Aorta (tissue), 5 donors: ENCODE measurements at places on chromosomes 6 and 20. TPM values are rescaled to one million over a fixed set of nuclear protein-coding genes. Genes with fewer than 3 reads are reported as not detected.

- no peaks in the 10 kb centered on the region for H3K4me1 ChIP-seq
- DNase-seq, result no peak
- H3K4me3 ChIP-seq, result peak overlapping the region; percentile 84
- H3K27me3 ChIP-seq, result no peaks in the 10 kb centered on the region
- no peaks in the 10 kb centered on the region for H3K36me3 ChIP-seq
Observed at GRCh38 chr6:10411131-10411970, 3.5 kb downstream of the TFAP2A start.

DNA sequence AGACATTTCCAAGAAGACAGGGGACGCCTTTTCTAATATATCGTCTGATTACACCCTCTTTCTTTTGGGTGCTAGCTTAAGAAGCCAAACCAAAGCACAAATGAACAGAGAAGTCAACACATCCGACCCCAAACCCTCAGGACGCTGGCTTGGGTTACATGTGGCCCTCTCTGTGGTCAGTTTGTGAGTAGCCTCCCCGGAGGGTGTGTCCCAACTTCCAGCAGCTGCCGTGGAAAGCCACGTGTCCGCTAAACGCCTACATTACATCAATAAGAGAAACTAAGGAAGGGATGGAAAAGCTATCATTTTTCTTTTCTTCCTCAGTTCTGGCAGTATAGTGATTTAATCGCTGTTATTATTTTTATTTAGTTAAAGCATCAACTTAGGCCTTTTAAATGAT is 487 bp upstream of the BMP6 start:
- H3K36me3 ChIP-seq, result no peaks in the 10 kb centered on the region
- H3K27ac ChIP-seq, result no peak overlapping the region

DNA sequence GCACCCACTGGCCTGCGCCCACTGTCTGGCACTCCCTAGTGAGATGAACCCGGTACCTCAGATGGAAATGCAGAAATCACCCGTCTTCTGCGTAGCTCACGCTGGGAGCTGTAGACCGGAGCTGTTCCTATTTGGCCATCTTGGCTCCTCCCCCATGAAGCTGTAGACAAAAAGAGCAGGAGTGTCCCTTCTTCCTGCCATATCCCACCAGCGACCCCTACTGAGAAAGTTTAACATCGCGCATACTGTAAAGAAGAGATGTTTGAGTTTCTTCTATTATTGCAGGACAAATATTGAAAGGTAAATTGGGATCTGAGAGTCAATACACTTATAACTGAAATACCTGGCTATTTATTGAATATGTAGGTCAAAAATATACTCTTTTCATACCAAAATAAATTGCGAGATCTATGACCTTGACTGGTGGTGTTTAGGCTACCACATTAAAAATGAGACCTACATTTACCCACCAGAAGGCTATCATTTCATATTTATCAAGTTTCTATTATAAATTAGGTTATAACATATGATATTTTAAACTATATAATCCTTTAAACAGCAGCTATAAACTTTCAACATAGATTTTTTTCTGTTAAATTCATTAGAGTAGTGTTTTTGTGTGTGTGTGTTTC is 586.3 kb downstream of the HTR1B start:
- no peaks in the 10 kb centered on the region for H3K27me3 ChIP-seq
- no peak overlapping the region for H3K27ac ChIP-seq
- no peak overlapping the region for H3K4me3 ChIP-seq
- no peaks in the 10 kb centered on the region for H3K4me1 ChIP-seq
- no peak for DNase-seq

The PDSS2 gene
- total RNA-seq, result 12.9 TPM

DNA sequence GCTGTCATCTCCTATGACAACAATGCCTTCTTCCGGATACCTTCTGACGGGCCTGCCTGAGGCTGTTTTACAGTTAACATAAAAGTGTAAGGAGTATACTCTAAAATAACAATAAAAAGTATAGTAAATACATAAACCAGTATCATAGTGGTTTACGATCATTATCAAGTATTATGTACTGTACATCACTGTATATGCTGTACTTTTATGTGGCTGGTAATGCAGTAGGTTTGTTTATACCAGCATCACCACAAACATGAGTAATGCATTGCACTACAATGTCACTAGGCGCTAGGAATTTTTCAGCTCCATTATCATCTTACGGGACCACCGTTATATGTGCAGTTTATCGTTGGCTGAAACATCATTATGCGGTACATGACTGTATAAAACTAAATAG is 76.5 kb downstream of the VEGFA start:
- H3K36me3 ChIP-seq, result no peaks in the 10 kb centered on the region
- DNase-seq, result no peak
- no peaks in the 10 kb centered on the region for H3K27me3 ChIP-seq
- H3K4me1 ChIP-seq, result no peaks in the 10 kb centered on the region

- no peak for DNase-seq
- H3K36me3 ChIP-seq, result no peaks in the 10 kb centered on the region
- no peak overlapping the region for H3K27ac ChIP-seq
- no peaks in the 10 kb centered on the region for H3K27me3 ChIP-seq
Observed at GRCh38 chr6:85081102-85081501, 316.7 kb upstream of the TBX18 start.

GRCh38 chr6:51891784-51892183 is 195.6 kb downstream of the PKHD1 start:
- H3K27me3 ChIP-seq, result peaks cover 1% of the 10 kb centered on the region
- no peak overlapping the region for H3K4me3 ChIP-seq
- H3K27ac ChIP-seq, result no peak overlapping the region

The DLK2 gene
- not detected for total RNA-seq

The C6orf163 gene
- 5.6 TPM for total RNA-seq

The SCUBE3 gene
- 57.6 TPM for total RNA-seq

The DPPA5 gene
- not detected for total RNA-seq

GRCh38 chr6:48564036-48564820 is 453.2 kb upstream of the PTCHD4 start:
- H3K4me3 ChIP-seq, result no peak overlapping the region
- no peaks in the 10 kb centered on the region for H3K27me3 ChIP-seq
- no peaks in the 10 kb centered on the region for H3K36me3 ChIP-seq
- H3K27ac ChIP-seq, result no peak overlapping the region
- no peak for DNase-seq
